Right atrium auricular region (tissue), 2 donors: ENCODE measurements at places on chromosomes 7 and 10. TPM values are rescaled to one million over a fixed set of nuclear protein-coding genes. Genes with fewer than 3 reads are reported as not detected.
A peak's percentile ranks its signal among the peaks of the same experiment; 100 is the strongest.

- DNase-seq: no peak
- H3K4me1 ChIP-seq: no peaks in the 10 kb centered on the region
- no peaks in the 10 kb centered on the region for H3K27me3 ChIP-seq
These were observed 93.2 kb downstream of the REEP3 start for GRCh38 chr10:63614371-63614891.

DNA sequence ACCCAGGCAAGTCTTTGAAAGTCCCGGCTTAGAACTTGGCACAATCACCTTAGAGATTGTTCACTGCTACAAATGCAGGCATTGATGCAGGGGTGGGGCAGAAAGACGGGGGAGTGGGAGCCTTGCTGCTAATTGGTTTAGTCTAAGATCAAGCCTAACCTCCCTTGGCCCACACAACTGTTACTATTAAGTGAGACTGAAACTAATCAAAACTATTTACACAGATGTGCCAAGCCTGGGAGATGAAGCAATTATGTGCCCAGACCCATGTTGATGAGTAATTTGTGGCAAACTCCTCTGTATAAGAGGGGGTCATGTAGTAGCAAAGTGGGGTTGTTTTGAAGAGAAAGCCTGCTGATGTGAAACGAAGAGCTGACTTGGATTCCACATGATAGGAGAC, 178.2 kb upstream of the ITGB1 start:
- no peaks in the 10 kb centered on the region for H3K4me1 ChIP-seq
- H3K27ac ChIP-seq: no peak overlapping the region
- H3K36me3 ChIP-seq: no peaks in the 10 kb centered on the region
- no peak overlapping the region for H3K4me3 ChIP-seq
- H3K27me3 ChIP-seq: no peaks in the 10 kb centered on the region

- peak within 1 kb of the TSS; percentile 41 for H3K4me3 ChIP-seq
- H3K4me1 ChIP-seq: no peaks in the 10 kb centered on the region
- no peaks in the 10 kb centered on the region for H3K36me3 ChIP-seq
- no peak within 1 kb of the TSS for H3K27ac ChIP-seq
These were observed at the start of gene MYO3A for GRCh38 chr10:25933653-25934608. MYO3A (plus strand) TSS chr10:25934229; CDS start chr10:25952111, 17,882 bp downstream.

- no peak for DNase-seq
- H3K27me3 ChIP-seq: no peaks in the 10 kb centered on the region
- H3K4me3 ChIP-seq: no peak overlapping the region
These were observed 141.3 kb downstream of the SKAP2 start for GRCh38 chr7:26723129-26723528.

DNA sequence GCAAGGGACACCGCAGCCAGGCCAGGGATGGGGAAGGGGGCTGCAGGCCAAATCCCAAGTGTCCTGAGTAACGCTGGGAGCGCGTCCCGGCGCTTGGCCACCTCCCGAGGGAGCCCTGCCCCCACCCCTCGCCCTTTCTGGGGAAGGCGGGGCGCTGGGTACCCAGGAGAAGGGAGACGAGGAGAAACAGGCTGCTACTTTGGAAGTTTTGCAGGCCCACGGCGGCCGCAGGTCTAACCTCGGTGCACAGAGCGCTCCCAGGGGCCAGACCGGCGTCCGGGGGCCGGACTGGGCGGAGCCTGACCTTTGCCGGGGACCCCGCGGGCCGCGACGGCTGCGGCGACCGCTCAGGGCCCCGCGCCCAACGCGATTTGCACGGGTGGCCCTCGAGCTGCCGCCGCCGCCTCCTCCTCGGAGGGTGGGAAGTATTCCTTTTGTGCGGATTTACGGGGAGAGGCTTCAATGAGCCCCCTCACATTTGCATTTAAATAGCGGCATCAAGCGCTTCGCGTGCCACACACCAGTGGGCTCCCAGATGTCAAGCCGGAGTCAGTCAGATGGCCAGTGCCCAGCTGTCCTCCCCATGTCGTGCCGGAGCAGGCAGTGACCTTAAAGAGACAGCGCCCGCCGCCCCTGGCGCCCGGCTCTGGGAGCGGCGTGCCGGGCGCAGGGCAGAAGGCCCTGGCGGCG, 3.0 kb upstream of the EBF3 start:
- no peak for DNase-seq
- no peaks in the 10 kb centered on the region for H3K4me1 ChIP-seq
- H3K27me3 ChIP-seq: peaks cover 24% of the 10 kb centered on the region
- no peak overlapping the region for H3K4me3 ChIP-seq
- no peaks in the 10 kb centered on the region for H3K36me3 ChIP-seq

DNA sequence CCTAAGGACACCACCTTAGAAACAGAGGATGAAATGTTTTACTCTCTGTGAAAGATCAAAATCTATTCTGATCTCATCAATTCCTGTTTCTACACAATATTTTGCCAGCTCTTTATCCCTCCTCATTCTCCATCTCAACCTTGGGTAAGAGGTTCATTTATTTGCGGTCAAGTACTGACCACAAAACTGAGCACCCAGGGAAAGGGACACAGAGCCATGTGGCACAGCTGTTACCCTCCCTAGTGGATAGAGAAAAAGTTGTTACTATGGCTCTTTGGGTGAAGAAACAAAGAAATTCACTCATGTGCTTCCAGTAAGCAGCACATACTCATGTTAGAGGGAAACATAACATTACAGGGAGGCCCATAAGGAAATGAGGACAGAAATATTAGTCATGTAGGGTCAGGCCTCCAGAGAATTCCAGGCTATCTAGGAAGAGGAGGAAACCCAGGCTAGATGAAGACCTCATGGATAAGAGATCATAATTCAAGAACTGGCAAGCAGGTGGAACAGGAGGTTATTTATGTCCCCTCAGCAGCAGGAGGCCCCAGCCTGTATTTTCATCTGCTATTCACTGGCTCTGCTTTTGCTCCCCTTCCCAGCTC, 114.5 kb downstream of the ATE1 start:
- H3K27ac ChIP-seq: no peak overlapping the region
- no peaks in the 10 kb centered on the region for H3K27me3 ChIP-seq
- DNase-seq: no peak
- H3K4me3 ChIP-seq: no peak overlapping the region

GRCh38 chr7:29946428-29947186, 43.0 kb downstream of the SCRN1 start:
- no peaks in the 10 kb centered on the region for H3K4me1 ChIP-seq
- H3K27me3 ChIP-seq: no peaks in the 10 kb centered on the region
- DNase-seq: no peak

SHH gene
- total RNA-seq: not detected

DNA sequence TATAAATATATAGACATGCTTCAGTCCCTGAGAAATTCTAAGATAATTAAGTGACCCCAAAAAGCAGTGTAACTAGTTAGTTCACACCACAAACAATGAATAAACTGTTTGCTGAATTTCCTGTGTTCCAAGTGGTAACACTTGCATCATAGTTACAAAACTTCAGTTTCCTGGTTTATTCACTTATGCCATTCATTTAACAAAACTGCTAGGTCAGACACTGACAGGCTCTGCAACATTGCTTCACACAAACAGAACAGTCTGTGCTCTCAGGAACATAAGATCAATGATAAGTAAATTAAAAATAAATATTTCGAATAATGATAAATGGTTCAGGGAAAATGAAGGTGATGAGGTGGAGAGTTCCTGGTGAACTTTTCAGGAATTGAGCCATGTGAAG, 133.3 kb upstream of the NAMPT start:
- no peak overlapping the region for H3K4me3 ChIP-seq
- peaks cover 47% of the 10 kb centered on the region for H3K4me1 ChIP-seq
- no peaks in the 10 kb centered on the region for H3K36me3 ChIP-seq
- H3K27me3 ChIP-seq: no peaks in the 10 kb centered on the region

PRSS37 gene
- not detected for total RNA-seq

DNA sequence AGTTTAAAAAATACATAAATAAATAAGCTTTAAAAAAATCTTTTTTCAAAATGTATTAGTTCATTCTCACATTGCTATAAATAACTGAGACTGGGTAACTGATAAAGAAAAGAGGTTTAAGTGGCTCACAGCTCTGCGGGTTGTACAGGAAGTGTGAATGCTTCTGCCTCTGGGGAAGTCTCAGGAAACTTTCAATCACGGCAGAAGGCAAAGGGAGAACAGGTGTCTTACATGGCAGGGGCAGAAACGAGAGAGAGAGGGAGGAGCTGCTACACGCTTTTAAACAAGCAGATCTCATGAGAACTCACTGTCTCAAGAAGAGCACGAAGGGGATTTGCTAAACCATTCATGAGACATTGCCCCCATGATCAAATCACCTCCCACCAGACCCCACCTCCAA, 114.6 kb downstream of the DNAJC1 start:
- no peaks in the 10 kb centered on the region for H3K36me3 ChIP-seq
- no peaks in the 10 kb centered on the region for H3K4me1 ChIP-seq
- no peak for DNase-seq
- H3K27me3 ChIP-seq: no peaks in the 10 kb centered on the region
- H3K4me3 ChIP-seq: no peak overlapping the region

DNA sequence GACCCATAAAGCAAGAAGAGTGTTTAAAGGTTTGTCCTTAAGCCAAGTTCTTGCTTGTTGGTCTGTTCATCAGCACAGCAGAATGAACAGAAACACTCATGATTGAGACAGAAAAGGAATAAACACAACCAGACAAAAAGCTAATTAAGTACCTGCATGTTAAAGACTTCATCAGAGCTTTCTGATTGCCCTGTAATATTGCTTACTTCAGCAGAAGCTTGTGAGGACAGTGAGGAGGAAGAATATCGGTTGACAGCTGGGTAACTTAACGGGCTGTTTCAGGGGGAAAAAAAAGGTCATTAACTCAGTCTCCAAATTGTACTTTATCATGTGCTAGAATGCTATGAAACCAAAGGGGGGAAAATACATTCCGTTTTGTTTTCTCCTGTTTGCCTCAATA, 178.7 kb upstream of the IMMP2L start:
- no peak for DNase-seq
- H3K27me3 ChIP-seq: no peaks in the 10 kb centered on the region
- H3K27ac ChIP-seq: no peak overlapping the region

- no peak for DNase-seq
- H3K4me1 ChIP-seq: no peaks in the 10 kb centered on the region
- no peak overlapping the region for H3K27ac ChIP-seq
- no peak overlapping the region for H3K4me3 ChIP-seq
- H3K27me3 ChIP-seq: no peaks in the 10 kb centered on the region
These were observed 183.7 kb downstream of the SORCS1 start for GRCh38 chr10:106980495-106981451.

SHTN1 gene
- 3.2 TPM for total RNA-seq

DNA sequence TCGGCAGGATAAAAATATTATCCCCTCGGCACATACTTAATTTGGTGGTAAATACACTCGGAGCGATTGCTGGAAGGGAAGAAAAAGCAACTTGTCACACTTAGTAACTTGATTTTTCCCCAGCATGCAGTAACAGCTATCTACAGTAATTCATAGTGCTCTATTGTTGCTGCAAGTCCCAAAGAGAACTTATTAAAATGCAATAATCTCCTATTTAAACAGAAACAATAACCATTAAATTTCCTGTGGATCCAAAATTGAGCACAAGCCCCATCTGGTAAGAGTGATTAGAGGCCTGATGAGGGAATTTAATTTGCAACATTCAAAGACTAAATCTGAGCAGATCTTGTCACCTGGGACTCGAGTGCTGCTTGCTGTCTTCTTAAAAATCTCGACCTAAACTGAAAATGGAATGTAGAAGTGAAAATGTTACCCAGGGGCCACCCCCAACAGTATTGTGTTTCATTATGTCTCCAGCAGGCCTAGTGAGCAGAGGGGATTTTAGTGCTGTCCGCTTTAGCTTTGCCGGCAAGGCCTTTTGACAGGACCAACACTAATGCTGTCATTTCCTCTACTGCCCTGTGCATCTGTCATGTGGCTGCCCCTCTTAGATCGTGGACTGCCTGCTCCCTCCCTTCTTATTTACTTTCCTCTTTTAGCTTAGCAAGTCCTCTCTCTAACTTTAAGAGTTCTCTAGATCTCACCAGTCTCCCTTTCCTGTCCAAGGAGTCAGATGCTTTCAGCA, 639.7 kb downstream of the AUTS2 start:
- DNase-seq: no peak
- H3K27me3 ChIP-seq: no peaks in the 10 kb centered on the region
- no peaks in the 10 kb centered on the region for H3K4me1 ChIP-seq
- H3K4me3 ChIP-seq: no peak overlapping the region
- H3K27ac ChIP-seq: no peak overlapping the region
